ENCODE measurements at places on chromosomes 7 and 10. TPM values are rescaled to one million over a fixed set of nuclear protein-coding genes. Genes with fewer than 3 reads are reported as not detected.

DNA sequence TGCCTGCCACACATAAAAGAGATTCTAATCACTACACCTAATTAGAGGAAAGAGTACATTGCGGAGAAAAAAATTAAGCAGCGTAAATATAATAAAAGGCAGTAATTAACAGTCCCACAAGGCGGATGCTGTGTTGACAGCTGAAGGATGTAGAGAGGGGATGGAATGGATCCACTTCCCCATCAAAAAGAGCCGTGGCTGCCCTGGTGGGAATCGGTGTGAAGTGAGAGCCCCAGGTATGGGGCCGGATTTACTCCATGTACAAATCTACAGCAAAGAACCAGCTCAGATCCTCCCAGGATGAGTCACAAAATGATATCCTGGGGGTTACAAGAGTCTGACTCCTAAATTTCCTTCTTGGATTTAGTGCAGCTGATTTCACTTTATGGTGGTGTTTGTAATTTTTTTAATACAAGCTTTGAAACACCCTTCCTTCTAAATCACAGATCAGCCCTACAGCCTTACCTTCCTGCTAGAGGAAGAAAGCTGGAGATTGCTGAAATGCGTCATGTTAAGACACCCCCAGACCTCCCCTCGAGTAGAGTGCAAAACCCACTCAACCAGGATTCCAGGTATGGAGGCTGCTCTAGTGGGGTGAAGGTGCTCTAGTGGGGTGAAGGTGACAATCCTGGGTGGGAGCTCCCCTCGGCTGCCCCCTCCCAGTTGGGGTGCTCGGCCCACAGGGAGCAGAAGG, 398.4 kb downstream of the PLXNA4 start:
- no peak for DNase-seq

- DNase-seq: peak; percentile 88
Measured at GRCh38 chr10:101889256-101890210, 45.9 kb upstream of the KCNIP2 start.

GRCh38 chr10:30751678-30752331, 122.3 kb upstream of the LYZL2 start:
- peak; percentile 86 for DNase-seq

DNA sequence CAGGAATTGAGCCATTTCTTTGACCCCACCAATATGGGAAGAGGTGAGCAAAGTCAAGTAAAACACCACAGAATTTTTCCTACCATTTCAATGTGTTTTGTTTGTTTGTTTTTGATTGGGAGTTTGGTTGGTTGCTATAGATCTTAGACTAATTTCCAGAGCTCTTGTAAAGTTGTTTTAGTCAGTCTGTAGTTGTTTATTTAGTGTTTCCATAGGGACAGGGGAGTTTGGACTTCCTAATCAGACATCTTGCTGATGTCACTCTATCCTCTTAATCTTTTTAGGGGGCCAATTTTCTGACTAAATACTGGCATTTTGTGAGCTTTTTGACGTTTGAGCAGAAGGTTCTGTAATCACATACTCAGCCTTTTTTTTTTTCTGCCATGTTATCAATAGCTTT, 266.9 kb downstream of the ABCA13 start:
- no peak for DNase-seq

SPDYE16 gene
- total RNA-seq: not detected
